ENCODE measurements at places on chromosomes 5 and 9.
A peak's percentile ranks its signal among the peaks of the same experiment; 100 is the strongest.

GRCh38 chr5:30574761-30575160 is 618.7 kb upstream of the CDH6 start:
- H3K27me3 ChIP-seq = no peaks in the 10 kb centered on the region
- no peak for DNase-seq
- no peaks in the 10 kb centered on the region for H3K36me3 ChIP-seq
- H3K4me3 ChIP-seq = no peak overlapping the region
- H3K27ac ChIP-seq = no peak overlapping the region

DNA sequence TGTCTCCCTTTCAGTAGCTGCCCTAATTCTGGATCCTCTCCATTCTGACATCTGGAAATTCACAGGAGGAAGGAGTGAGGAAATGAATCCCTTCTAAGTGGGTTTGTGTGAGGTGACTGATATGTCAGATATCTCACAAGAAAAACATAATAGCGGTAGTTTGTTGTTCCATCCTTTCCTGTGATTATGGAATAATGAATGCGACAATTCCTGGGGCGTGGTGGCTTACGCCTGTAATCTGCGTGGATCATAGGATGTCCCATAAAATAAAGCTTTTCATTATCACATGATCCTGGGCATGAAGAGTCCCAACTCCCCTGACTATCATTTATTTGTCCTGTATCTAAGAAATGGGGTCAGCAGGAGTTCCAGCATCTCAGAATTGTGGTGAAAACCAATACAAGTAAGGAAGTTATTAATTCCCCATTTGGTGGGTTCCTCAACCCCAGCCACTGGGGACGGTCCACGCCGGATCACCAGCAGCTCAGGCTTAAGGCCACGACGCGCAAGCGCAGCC is 375 bp upstream of the C5orf24 start:
- peak overlapping the region; percentile 68 for H3K27ac ChIP-seq
- peak overlapping the region; percentile 74 for H3K4me3 ChIP-seq
- DNase-seq = no peak

- no peak overlapping the region for H3K4me3 ChIP-seq
- no peak for DNase-seq
- H3K4me1 ChIP-seq = no peaks in the 10 kb centered on the region
- H3K27me3 ChIP-seq = no peaks in the 10 kb centered on the region
Observed at GRCh38 chr9:37635808-37636207, 14.9 kb upstream of the FRMPD1 start.

DNA sequence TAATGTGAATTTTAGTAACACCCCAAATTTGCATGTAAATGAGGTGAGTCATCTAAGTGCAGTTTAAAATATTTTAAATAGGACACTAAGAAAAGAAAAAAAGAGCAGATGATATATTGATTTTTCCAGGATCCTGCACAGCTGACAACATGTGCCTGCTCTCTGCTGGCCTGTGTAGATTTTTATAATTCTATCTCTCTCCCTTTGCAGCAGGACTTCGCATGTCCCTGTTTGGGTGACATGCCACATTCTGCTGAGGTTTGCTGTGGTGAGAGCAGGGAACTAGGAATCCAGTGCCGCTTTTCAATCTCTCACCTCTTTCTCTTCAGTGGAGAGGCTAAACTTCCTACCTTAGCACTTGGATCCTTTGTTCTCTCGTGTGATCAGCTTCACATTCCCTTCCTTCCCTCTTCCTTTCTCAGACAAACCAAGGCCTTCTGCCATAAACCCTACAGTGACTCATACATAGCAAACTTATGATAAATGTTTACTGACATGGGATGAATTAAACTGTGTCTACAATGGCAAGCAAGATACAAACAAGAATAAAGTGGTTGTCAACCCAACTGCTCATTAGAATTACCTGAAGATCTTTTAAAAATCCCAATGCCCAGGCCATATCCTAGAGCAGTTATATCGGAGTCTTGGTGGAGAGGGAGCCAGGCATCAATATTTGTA is 198.8 kb upstream of the EFNA5 start:
- H3K4me3 ChIP-seq = no peak overlapping the region
- DNase-seq = peak; percentile 17
- no peaks in the 10 kb centered on the region for H3K36me3 ChIP-seq
- peak overlapping the region; percentile 48 for H3K27ac ChIP-seq

- peaks cover 13% of the 10 kb centered on the region for H3K4me1 ChIP-seq
- H3K36me3 ChIP-seq = no peaks in the 10 kb centered on the region
- no peak overlapping the region for H3K4me3 ChIP-seq
- no peaks in the 10 kb centered on the region for H3K27me3 ChIP-seq
Observed at GRCh38 chr9:77469515-77470231, 178.4 kb downstream of the GNA14 start.

- H3K27me3 ChIP-seq = no peaks in the 10 kb centered on the region
- DNase-seq = no peak
- H3K4me1 ChIP-seq = peaks cover 36% of the 10 kb centered on the region
- no peak overlapping the region for H3K27ac ChIP-seq
- no peaks in the 10 kb centered on the region for H3K36me3 ChIP-seq
Observed at GRCh38 chr5:10567781-10568321, 4.0 kb downstream of the ANKRD33B start.

DNA sequence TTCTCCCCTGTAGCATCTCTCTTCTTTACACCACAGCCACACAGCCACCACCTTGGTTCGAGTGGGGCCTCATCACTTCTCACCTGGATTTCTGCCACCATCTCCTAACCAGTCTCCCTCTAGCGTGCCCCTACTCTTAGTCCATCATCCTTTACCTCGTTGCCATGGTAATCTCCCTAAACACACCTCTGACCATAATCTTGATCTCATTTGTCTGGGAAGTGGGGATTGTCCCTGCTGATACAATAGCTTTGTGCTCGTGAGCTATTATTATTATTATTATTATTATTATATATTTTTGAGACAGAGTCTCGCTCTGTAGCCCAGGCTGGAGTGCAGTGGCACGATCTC is 76.5 kb upstream of the HSPA9 start:
- no peak overlapping the region for H3K4me3 ChIP-seq
- DNase-seq = no peak

DNA sequence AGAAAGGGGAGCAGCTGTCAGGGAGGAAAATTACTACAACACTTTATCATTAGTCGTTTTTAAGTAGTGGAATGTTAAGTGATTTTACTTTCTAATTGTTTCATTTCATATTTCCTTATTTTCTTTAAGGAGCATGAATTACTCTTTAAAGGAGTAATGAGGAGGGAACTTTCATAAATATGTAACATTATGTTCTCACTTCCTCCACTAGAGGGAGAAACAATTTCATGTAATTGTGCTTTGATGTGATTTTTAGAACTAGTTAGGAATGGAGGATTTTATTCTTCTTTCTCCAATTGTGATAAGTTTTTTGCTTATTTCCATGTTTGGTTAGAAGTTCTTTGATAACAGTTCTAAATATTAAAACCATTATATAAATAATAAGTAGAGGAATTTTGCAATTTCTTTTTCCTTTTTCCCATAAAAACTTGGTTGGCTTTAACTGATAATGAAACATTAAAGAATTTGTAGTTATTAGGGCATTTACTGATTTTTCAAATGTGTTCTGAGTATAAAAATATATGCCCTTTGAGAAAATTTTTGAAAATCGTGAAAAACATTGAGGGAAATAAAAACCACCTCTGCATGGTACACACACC is 25.6 kb downstream of the CEP78 start:
- H3K27me3 ChIP-seq = no peaks in the 10 kb centered on the region
- H3K4me3 ChIP-seq = no peak overlapping the region
- H3K36me3 ChIP-seq = 0 out of 2 replicates have a peak, but pooled peaks cover 3% of the 10 kb centered on the region
- DNase-seq = no peak

DNA sequence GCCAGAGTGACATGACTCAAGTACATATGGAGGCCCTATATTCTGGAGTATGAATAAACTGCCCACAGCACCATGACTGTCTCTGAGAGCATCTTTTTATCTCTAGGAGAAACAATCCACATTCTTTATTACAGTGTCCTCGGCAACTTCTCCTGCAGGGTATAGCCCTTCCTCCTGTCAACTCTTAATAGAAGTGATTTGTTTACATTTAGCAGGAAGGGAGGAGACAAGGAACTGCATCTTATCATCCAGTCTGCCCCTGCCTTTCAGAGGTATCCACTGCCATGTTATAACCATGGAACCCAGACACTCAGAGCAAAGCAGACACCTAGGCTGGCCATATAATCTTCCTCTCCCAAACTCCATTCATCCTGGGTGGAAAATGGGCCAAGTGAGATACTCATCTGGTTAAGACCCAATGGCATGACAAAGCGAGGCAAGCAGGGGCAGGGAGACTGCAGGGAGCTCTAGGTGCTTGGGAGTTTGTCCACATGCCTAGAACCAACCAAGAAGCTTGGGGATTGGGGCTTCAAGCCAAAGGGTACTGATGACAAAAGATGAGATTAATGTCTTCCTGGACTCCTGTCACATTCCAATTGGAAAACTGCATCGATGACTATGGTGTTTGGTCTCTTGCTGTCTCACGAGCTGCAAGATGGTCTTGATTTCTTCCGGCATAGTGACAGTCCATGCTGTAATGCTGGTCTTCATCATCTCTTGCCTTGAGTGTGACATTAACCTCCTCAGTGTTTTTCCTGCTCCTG is 620.5 kb upstream of the KLF4 start:
- H3K4me1 ChIP-seq = no peaks in the 10 kb centered on the region
- H3K27me3 ChIP-seq = no peaks in the 10 kb centered on the region
- DNase-seq = no peak
- H3K27ac ChIP-seq = no peak overlapping the region
- no peaks in the 10 kb centered on the region for H3K36me3 ChIP-seq

- H3K4me1 ChIP-seq = peaks cover 53% of the 10 kb centered on the region
- DNase-seq = no peak
- peak overlapping the region; percentile 37 for H3K4me3 ChIP-seq
- H3K27me3 ChIP-seq = no peaks in the 10 kb centered on the region
- no peaks in the 10 kb centered on the region for H3K36me3 ChIP-seq
- H3K27ac ChIP-seq = peak overlapping the region; percentile 88
Observed at GRCh38 chr9:33129251-33129885, 37.8 kb downstream of the B4GALT1 start.

- DNase-seq = no peak
- no peaks in the 10 kb centered on the region for H3K27me3 ChIP-seq
- H3K4me1 ChIP-seq = peaks cover 3% of the 10 kb centered on the region
- H3K27ac ChIP-seq = 0 out of 2 replicates have a peak overlapping the region, but pooled peaks have one; percentile 17
- H3K4me3 ChIP-seq = no peak overlapping the region
Observed at GRCh38 chr9:94931740-94932139, 205.2 kb downstream of the AOPEP start.

GRCh38 chr5:68200288-68200687 is 15.3 kb upstream of the PIK3R1 start:
- no peaks in the 10 kb centered on the region for H3K36me3 ChIP-seq
- H3K27me3 ChIP-seq = 0 out of 2 replicates have a peak, but pooled peaks cover 4% of the 10 kb centered on the region
- no peak for DNase-seq

DNA sequence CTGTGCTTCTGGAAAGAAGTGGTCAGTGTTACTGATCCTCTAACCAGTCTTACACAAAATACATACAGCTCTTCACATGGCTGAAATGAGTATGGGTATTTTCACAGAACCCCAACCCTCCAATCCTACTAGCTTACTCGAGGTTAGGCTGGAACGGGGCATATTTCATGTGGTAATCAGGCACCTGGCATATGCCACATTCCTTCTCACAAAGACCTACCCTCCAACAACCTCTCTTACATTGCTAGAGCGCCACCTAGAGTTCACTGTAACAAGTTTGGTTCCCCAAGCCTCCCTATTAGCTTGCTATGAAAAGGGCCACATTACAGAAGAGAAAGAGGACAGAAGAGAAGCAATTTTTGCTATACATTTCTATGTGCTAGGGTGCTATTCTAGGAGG is 597.3 kb downstream of the PRELID2 start:
- H3K27me3 ChIP-seq = no peaks in the 10 kb centered on the region
- H3K4me3 ChIP-seq = no peak overlapping the region
- H3K27ac ChIP-seq = no peak overlapping the region
- no peaks in the 10 kb centered on the region for H3K4me1 ChIP-seq
- H3K36me3 ChIP-seq = no peaks in the 10 kb centered on the region

DNA sequence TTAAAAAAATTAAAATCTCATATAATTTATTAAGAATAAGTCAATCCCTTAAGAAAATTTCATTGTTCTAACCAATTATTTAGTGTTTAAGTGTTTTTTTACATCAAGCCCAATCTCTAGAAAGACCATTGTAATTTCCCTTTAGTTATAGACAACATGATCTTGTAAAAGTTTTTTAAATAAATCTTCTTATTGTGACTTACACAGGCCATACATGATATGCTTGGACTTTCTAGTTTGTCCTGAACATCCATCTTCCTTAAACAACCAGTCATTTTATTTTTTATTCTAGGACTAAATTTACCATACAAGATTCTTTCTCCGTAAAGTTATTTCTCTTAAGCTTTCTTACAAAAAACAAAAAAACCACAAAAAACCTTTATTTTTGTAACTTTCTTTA is 126.5 kb upstream of the MAST4 start:
- H3K27me3 ChIP-seq = no peaks in the 10 kb centered on the region
- DNase-seq = no peak
- no peaks in the 10 kb centered on the region for H3K4me1 ChIP-seq
- H3K4me3 ChIP-seq = no peak overlapping the region
- H3K36me3 ChIP-seq = no peaks in the 10 kb centered on the region

- no peak for DNase-seq
- no peaks in the 10 kb centered on the region for H3K27me3 ChIP-seq
- no peak overlapping the region for H3K4me3 ChIP-seq
- peak overlapping the region; percentile 11 for H3K27ac ChIP-seq
Observed at GRCh38 chr9:107299437-107299836, 16.4 kb downstream of the RAD23B start.

- H3K27me3 ChIP-seq = no peaks in the 10 kb centered on the region
- no peak for DNase-seq
- H3K27ac ChIP-seq = no peak overlapping the region
- H3K4me3 ChIP-seq = no peak overlapping the region
- no peaks in the 10 kb centered on the region for H3K36me3 ChIP-seq
- H3K4me1 ChIP-seq = no peaks in the 10 kb centered on the region
Observed at GRCh38 chr5:9841516-9842170, 211.5 kb upstream of the TAS2R1 start.

GRCh38 chr9:106697390-106697749 is 165.6 kb upstream of the ZNF462 start:
- H3K27me3 ChIP-seq = no peaks in the 10 kb centered on the region
- H3K4me1 ChIP-seq = no peaks in the 10 kb centered on the region
- no peak overlapping the region for H3K4me3 ChIP-seq
- no peaks in the 10 kb centered on the region for H3K36me3 ChIP-seq
- no peak for DNase-seq
- no peak overlapping the region for H3K27ac ChIP-seq

GRCh38 chr5:168298949-168299348 is 7.5 kb downstream of the WWC1 start:
- no peak overlapping the region for H3K4me3 ChIP-seq
- H3K4me1 ChIP-seq = peaks cover 85% of the 10 kb centered on the region
- H3K27ac ChIP-seq = 0 out of 2 replicates have a peak overlapping the region, but pooled peaks have one; percentile 8

- no peaks in the 10 kb centered on the region for H3K4me1 ChIP-seq
- H3K27me3 ChIP-seq = no peaks in the 10 kb centered on the region
- no peaks in the 10 kb centered on the region for H3K36me3 ChIP-seq
- DNase-seq = no peak
- no peak overlapping the region for H3K27ac ChIP-seq
Observed at GRCh38 chr5:116315531-116315930, 230.7 kb downstream of the COMMD10 start.

- H3K4me3 ChIP-seq = no peak overlapping the region
- no peaks in the 10 kb centered on the region for H3K27me3 ChIP-seq
- H3K27ac ChIP-seq = no peak overlapping the region
- no peak for DNase-seq
Observed at GRCh38 chr9:24516463-24516862, 29.2 kb downstream of the IZUMO3 start.

GRCh38 chr9:1939926-1940368 is 75.2 kb upstream of the SMARCA2 start:
- no peaks in the 10 kb centered on the region for H3K36me3 ChIP-seq
- DNase-seq = no peak
- no peak overlapping the region for H3K27ac ChIP-seq
- H3K4me1 ChIP-seq = no peaks in the 10 kb centered on the region
